ENCODE measurements at places on chromosomes 7 and 10.

DNA sequence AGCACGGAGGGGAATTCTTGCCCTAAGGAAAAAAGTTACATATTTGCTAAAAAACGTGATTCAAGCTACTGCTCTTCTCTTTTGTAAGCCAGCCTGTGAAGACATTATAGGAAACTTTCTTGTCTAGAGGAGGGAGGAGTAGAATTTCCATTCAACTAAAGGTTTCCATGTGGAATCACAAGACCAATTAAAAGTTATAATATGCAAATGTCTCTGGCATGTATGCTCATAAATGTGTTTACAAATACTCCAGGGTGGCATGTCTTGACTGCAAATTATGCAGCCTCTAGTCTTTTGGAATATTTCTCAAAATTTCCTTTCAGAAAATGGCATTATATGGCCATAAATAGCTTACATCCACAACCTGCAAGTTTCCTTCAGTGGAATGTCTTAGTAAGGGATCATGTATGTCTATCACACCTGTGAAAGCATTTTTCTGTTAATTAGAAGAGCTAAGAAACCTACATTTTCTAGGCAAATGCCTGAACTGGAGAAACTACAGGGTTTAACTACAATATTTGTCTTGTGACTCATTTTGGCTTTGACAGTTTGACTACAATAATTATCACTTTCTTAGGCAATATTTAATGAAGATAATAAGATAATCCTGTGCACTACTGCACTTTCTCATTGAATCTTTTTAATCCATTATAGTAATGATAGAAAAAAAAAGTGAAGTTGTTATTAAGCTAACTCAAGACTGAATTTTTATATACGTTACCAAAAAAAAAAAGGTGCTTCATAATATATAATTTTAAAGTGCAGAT is 111.1 kb upstream of the C10orf90 start:
- DNase-seq, result no peak

DNA sequence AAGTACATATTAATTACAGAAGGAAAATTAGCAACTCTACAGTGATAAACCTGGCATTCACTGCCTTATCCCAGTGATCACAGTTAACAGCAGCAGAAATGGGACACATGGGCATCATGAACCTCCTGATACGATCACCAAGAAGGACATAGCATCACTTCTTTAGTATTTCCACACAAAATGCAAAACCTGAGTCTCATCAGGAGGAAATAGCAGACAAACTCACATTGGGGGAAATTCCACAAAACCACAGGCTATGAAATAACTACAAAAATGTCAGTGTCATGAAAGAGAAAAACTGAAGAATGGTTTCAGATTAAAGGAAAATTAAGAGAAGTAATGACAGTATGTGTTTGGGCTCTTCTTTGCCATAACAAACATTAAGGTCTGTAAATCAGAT is 12.0 kb upstream of the PURB start:
- DNase-seq, result no peak

DNA sequence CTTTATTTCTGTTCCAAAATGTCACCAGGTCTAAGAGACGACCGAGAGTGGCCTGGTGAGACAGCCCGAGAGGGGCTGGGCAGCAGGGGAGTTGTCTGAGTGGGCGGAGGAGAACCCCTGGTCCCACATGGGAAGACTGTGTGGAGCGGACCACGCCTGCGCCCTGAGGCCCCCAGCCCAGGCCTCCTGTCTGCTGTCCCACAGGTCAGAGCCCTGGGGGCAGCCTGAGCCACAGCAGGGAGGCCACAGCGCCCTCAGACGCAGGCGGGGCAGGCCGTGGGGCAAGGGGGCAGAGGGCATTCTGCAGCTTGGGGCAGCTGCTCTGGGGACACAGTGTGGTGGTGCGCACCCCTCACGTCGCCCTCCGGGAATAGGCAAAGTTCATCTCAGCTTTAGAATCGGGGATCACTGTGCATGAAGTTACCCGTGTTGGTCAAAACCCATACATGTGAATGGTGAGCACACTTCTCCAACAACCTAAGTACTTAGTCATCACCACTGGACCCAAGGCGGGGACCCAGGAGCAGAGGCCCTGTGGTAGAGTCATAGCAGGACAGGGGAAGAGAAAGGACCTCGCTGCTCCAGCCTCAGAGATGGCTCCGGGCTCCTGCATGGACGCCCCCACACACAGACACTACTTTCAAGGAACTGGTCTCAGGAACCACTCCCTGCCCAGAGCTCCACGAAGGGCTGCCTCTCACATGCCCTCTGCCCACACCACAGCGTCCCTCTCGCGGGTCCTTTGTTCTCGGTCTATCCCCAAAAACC is 214.7 kb downstream of the ELFN1 start:
- DNase-seq, result no peak

GRCh38 chr7:21782996-21783395 is 162.7 kb downstream of the CDCA7L start:
- no peak for DNase-seq

GRCh38 chr7:13104128-13104527 is 416.7 kb downstream of the ARL4A start:
- DNase-seq, result no peak

DNA sequence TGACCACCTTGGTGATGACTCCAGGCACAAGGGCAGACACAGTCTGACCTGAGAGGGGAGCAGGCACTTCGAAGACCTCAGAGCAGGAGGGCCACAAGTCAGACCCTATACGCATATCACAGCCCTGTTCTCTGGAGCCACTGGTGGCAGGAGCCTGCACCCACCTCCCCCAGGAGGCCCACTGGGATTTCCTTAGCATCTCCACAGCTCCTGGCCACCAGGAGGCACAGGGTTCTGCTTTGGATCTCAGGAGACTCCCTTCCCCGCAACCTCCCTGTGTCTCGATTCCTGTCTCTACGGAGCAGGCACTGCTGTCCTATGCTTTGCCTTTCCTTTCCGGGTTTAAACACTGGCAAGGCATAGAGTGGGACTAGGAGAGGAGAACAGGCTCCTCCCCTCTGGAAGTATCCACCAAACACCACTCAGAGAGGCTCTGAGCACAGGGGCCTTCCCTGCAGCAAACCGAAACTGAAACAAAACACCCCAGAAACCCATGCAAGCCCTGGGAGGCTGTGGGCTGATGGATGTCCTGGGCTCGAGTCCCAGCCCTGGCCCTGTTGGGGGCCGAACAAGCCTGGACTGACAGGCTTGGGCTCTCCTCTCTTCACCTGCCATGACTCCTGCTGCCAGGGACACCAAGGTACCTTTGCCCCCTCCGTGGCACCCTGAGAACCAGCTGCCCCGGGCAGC is 166.3 kb downstream of the NEURL1 start:
- peak; percentile 42 for DNase-seq
